Inflammatory macrophage (primary cell): ENCODE measurements at places on chromosomes 6 and 20.

DNA sequence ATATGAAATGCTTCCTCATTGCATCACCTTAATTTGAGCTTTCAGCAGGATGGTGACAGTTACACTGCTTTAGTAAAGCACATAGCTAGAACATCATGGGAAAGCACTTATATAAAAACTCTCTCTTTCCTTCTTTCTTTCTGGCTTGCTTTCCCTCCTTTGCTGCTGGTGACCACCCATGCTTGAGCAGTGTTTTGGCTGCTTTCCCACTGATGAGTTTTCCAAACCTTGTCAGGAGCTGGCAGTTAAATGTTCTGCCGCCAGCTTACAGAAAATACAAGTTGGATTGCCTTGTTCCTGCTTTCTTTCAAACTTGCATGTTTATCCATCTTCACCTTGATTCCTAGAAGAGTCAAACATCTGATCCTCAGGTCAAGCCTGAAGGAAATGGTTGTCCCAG, 323.9 kb downstream of the FOXA2 start:
- no peak for DNase-seq

DNA sequence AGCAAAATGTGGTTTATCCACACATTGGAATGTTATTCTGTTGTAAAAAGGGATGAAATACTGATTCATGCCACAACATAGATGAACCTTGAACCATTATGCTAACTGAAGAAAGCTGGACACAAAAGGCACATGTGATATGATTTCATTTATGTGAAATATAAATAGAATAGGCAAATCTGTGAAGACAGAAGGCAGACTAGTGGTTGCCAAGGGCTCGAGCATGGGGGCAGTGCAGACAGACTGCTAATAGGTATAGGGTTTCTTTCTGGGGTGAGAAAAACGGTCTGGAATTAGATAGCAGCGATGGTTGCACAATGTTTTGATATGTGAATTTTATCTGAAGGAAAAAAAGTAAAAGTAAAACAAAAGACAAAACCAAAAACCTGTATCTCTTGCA, 54.6 kb upstream of the FNDC1 start:
- no peak for DNase-seq

DNA sequence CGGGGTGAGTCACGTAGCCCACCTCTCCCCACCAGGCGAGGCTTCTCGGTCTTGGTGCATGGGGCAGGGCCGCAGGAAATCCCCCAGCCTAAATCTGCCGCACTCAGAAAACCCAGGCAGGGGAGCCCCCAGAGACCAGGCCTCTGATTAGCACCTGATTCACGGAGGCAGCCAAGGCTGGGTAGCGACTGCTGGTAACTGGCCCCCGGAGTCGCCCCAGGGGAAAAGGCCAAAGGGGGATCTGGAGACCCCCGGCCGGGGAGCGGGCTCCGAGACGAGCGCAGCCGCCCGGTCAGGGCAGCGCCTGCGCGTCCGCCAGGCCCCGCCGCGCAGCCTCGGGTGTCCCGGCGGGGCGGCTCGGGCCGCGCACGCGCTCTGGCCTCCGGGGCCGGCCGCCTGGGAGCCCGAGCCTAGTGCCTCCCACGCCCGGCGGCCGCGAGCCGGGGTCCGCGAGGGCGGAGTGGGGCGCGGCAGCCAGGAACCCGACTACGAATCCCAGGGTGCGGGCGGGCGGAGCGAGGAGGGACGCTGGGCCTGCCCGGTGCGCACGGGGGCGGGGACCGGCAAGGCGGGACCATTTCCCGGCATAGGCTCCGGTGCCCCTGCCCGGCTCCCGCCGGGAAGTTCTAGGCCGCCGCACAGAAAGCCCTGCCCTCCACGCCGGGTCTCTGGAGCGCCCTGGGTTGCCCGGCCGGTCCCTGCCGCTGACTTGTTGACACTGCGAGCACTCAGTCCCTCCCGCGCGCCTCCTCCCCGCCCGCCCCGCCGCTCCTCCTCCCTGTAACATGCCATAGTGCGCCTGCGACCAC, at the start of gene DUSP22:
DUSP22 (plus strand) TSS at position 791 of the 809 bp plus-strand sequence. CDS start 53 bp downstream, outside the sequence.
- DNase-seq, result peak; percentile 95

DNA sequence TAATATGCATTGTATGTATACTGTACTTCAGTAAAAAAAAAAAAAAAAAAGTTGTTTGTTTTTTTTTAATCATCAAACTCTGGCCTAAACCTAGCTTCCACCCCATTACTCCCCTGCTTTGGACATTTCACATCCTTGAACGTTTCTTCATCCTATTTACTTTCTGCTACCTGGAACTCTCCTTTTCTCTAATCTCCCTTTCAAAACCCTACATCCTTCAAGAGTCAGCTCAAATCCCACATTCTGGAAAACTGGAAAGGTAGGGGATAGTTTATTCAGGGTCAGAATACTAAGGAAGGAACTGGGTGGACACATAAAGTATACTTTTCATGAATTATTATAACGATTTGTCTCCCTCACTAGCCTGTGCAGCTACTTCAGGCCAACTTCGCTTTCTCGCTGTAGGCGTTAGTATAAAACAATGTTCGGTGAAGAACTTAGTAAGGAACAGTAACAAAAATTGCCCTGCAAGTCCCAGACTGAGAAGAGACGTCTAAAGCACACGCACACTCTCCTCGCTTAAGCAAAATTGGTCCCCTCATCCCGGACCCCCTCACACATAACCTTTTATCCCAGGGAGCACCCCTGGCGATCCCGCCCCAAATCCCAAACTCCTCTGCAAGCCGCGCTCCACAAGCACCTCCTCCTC, 775 bp downstream of the PIGU start:
- DNase-seq, result peak; percentile 8

GRCh38 chr20:57707320-57707719, 2.5 kb downstream of the PMEPA1 start:
- no peak for DNase-seq

- DNase-seq, result no peak
Observed at GRCh38 chr6:5072440-5072839, 12.7 kb upstream of the PPP1R3G start.

DNA sequence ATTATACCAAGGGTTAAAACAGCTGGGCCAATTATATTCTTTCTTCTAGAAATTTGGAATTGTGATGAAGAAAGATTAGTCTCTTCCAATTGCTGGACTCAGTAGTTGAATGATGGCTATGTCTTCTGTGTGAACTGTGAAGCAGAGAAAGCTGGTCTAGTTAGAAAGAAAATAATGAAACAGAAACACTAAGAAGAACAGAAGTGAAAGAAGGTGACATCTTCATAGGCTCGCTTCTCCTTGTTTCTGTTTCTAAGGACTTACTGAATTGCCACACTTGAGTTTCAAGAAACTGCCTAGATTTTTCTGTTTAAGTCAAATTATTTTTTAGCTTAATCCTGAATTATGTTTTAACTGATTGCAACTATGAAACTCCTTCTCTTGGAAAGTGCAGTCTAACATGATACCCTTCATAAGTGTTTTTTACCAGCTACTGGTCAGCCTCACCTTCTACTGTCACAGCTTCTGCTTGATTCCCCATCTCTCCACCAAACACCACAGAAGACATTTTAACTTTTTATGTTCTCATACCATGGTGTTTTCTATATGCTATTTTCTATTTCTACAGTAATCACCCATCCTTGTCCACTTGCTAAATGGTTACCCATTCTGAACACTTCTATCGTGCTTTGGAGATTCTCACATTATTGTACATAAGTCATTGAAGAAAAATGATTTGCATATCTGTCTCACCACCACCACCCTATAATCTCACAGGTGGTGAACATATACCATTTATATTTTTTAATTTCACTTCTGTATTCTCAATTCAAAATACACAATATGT, 268.8 kb downstream of the GRIK2 start:
- DNase-seq, result no peak

- no peak for DNase-seq
Observed at GRCh38 chr20:36471885-36472636, 69.3 kb upstream of the MYL9 start.

- peak; percentile 56 for DNase-seq
Observed at GRCh38 chr6:44228836-44229235, 5.4 kb downstream of the SLC29A1 start.

DNA sequence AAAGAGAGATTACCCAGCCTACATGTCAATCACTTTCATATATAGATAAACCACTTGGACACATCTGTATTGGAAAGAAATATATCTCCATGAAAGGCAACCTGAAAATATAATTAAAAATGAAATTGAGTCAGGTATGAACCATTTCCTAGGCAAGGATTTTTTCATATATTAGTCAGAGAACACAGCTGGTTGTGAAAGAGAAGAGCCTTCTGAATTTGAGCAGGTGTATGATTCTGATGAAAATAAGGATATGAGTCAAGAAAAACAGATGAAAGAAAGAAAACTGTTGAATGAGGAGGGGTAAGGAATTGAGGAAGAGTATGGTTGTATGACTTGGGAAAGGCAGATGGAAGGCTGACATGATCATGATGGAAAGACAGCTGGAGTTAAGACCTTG, 441.1 kb downstream of the HAO1 start:
- no peak for DNase-seq

DNA sequence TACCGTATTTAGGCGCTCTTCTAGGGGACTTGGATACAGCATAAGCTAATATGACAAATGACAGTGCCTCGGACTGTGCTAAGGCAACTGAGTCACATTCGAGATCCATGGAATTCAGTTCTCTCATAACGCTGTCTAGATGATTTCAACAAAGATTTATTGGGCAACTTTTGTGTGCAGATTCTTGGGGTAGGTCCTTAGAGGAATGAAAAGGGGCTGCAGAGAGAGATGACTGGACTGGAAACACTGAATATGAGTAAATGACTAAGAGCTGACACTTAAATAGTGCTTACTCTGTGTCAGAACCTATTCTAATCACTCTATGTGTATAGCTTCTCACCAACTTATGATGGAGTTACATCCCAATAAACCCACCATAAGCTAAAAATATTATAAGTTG, 36.4 kb upstream of the MARCKS start:
- no peak for DNase-seq

GRCh38 chr6:55777469-55777868, 97.9 kb downstream of the BMP5 start:
- no peak for DNase-seq

GRCh38 chr6:29608131-29608530, 23.2 kb downstream of the OR2H2 start:
- no peak for DNase-seq

DNA sequence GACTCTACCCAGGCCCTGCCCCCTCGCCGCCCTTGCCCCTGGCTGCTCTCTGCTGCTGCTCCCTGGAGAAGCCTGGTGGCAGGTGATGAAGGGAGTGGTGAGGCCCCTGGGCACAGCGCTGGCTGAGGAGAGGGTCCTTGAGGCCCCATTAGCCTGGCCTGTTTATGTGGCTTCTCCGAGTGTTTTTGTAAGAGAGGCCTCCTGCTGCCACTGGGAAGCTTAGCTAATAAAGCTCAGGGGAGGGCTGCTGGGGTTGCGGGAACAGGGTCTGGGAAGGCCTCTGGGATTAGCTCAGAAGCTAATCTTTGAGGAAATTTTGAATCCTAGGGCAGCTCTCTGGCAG, 15.5 kb downstream of the EBF4 start:
- no peak for DNase-seq

DNA sequence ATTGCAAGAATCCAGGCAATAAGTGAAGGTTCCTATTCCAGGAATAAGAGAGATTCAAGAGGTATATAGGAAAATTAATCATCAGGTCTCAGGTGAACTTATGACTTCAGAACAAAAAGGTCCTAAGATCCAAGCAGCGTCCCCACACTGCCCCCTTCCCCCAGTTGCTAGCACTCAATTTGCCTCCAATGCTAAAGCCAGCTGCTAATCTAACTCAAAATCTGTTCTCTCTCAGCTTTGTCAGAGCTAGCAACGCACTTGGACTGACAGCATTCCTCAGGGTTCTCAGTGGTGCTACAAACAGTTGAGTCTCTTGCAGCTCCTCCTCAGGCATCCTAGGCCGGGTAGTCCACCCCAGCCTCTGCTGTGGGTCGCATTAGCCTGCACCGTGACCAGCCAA, 148.3 kb downstream of the RFX6 start:
- DNase-seq, result no peak

DNA sequence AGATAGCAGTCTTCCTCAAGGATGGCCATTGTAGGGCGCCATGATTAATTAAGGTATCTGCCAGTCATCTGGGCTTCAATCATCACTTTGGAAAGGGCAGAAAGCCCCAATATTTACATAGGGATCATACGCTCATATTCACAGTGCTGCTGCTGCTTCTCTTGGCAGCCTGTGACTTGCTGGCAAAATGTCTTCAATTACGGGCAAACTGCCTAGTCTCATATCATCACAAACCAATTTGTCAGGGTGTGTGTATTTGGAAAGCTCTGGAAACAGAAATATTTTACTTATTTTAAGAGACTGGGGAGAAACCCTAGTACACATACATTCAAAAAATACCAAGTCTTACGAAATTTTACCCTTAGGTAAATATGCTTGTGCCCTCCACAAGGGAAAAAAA, 77.6 kb downstream of the SAMD5 start:
- no peak for DNase-seq

DNA sequence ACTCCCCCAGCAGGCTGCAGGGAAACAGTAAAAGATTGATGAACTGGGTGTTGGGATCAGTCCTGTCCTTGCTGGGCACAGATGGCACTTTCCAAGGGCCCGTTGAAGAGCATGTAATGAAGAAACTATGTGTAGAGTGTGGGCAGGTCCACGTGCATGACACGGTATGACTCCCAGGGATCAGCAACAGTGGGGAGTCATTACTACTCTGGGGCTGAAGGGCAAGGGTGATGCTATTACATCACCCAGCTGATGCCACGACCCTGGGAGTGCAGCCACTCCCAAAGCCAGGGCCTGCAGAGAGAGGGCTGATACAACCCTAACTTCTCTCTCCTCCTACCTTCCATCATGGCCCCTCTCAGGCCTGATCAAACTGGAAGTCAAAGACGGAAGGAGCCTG, 20.1 kb downstream of the KCNK17 start:
- peak; percentile 25 for DNase-seq

DNA sequence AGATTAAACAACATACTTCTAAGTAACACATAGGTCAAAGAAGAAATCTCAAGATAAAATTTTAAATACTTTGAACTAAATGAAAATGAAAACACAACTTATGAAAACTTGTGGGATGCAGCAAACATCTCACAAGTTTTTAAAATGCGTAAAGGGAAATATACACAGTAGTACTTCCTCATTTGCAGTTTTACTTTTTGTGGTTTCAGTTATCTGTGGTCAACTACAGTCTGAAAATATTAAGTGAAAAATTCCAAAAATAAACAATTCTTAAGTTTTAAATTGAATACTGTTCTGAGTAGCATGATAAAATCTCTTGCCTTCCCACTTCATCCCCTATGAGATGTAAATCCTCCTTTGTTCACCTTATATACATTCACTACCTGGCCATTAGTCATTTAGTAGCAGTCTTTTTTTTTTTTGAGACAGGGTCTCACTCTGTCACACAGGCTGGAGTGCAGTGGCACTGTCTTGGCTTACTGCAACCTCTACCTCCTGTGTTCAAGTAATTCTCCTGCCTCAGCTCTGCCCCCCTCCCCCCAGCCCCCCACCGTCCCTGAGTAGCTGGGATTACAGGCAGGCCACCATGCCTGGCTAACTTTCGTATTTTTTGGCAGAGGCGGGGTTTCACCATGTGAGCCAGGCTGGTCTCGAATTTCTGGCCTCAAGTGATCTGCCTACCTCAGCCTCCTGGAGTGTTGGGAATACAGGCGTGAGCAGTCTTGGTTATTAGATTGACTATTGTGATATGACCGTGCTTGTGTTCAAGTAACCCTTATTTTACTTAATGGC, 154.6 kb upstream of the AHI1 start:
- peak; percentile 34 for DNase-seq

GRCh38 chr6:44725070-44725469, 337.6 kb downstream of the CDC5L start:
- DNase-seq, result peak; percentile 14

GRCh38 chr6:141210901-141211300, 921.8 kb upstream of the GJE1 start:
- DNase-seq, result no peak
